GM10248 (cell line): ENCODE measurements at places on chromosomes 4 and X.

DNA sequence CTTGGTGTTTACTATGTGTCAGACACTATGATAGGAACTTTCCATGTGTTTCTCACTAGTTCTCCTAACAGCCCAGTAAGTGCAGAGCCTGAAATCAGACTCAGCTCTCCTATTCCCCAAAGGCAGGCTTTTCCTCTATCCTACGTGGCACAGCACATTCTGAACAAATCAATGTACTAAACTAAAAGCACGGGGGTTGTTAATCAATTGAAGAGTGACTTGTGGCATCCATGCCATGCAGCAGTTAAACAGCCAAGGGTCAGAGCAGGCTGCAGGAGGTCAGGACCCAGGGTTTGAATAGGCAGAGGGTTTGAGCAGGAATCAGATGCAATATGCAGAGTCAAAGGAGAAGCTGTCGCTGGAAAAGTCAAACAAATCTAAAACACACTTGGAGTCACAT, 289.7 kb upstream of the LDB2 start:
- no peak for DNase-seq

GRCh38 chr4:81164623-81165416, 50.2 kb downstream of the PRKG2 start:
- DNase-seq: no peak

DNA sequence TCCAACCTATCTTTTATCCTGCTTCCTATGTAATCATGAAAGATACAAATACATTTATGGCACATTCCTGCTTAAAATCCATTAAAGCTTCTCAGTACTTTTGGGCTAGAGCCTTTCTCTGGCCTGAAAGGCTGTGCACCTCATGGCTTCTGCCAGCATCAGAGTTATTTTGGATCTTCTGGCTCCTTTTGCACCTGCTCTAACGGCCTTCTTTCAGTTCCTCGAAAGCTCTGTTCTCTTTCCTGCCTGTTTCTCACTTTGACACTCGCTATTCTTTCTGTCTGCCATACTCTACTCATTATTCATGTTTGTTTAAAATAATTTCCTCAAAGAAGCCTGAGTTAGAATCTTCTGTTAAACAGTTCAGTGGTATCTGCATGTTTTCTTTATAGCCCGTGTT, 86.0 kb downstream of the LRP2BP start:
- peak; percentile 65 for DNase-seq

DNA sequence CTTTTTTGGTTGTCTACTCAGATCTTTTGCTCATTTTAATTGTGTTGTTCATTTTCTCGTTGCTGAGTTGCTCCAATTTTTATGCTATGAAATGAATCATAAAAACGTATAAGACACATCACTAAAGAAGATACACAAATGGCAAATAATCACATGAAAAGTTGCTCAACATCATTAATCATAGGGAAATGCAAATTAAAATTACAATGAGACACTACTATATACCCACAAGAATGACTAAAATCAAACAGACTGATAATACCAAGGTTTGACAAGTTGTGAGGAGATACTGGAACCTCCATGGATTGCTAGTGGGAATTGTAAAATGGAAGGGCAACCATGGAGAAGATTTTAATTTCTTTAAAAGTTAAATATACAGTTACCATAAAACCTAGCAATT, 17.0 kb downstream of the GSTCD start:
- no peak for DNase-seq

DNA sequence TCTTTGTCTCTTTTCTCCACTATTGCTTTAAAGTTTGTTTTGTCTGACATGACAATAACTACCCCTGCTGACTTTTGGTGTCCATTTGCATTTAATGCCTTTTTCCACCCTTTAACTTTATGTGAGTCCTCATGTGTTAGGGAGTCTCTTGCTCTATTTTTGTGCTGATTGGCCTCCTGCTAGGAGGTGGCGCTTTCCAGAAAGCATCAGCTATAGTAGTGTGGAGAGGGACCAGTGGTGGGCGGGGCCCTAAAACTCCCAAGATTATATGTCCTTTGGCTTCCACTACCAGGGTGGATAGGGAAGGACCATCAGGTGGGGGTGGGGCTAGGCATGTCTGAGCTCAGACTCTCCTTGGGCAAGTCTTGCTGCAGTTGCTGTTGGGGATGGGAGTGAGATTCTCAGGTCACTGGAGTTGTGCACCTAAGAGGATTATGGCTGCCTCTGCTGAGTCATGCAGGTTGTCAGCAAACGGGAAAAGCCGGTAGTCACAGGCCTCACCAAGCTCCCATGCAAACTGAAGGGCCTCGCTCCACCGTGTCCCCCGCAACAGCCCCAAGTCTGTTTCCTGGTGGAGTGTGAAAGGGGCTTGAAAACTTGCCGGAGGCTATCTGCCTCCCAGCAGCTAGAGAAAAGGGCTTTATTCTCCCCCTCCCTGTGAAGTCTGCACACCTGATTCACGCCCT, 156.3 kb downstream of the CPEB2 start:
- DNase-seq: no peak

DNA sequence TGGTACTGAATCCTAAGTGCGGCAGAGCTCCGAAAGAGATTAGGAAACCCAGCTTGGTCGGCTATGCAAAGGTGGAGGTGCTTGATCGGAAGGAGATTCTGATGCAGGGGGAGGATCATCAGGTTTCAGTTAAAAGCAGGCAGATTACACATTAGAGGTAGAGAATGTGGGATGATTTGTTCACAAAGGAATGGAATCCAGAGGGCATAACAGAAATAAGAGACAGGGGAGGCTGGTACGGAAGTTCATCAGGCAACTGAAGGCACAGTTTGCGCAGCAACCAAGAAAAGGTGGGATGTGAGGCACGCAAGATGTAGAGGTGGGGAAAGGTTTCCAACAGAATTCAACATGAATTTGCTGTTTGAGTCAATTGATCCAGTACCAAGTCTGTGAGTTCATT, 424 bp upstream of the ZNF330 start:
- DNase-seq: no peak

DNA sequence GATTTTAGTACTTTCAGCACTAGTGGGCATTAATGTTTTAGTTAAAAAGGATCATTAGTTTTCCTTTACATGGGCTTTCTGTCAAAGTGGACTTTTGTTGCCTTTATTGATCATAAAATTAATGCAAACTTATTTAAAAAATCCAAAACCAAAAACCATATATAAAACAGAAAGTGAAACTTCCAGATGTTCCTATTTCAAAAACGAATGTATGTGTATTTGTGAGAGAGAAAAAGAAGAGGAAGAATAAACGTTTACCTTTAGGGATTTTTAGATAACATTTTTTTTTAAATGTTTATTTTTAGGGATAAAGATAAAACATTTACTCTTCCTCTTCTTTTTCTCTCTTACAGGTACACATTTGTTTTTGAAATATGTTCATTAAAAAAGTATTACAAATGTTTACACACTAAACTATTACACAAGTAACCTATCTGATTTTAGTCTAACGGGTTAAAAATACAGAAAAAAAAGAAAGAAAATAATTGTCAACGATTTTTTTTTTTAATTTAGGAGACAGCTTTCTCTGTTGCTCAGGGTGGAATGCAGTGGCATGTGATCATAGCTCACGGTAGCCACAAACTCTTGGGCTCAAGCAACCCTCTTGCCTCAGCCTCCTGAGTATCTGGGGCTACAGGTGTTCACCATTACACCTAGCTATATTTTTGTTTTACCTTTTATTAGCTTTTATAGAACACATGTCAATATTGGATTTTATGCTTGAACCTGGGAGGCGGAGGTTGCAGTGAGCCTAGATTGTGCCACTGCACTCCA, 16.8 kb upstream of the COX18 start:
- DNase-seq: no peak

DNA sequence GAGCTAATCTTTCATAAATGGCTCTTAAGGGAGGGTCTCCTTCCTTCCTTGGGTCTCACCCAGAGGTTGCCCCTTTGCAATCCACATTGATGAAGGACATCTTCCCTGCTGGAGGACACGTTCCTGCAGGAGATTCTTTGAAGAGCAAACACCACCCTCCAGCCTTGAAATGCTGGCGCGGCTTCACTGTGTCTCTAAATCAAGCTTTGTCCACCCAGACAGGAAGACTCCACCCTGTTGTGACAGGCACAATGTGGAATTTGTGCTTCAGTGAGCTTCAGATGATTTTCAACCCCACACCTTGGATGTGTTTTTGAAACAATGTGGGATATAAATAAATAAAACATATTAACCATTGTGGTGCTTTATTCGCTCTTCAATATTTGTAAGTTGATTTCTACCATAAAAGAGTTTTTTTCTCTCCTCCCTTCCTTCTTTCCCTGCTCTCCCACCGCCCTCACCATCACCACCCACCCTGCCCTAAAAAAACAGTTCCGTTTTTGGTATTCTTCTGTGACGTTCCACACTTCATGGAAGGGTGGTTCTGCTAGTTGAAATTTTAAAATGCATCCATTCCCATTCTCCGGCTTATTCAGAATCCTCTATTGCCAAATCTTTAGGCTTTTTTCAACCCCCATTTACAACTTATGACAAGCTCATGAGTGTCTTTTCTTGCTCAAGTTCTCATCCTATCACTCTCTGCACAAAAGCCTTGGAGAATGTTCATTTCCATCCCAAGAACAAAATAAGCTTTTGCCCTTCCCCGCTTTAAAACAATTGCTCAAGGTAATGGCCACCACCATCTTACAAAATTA, 264.3 kb downstream of the RAPGEF2 start:
- DNase-seq: no peak

GRCh38 chrX:97211070-97211469, 327.4 kb downstream of the RPA4 start:
- DNase-seq: no peak

DNA sequence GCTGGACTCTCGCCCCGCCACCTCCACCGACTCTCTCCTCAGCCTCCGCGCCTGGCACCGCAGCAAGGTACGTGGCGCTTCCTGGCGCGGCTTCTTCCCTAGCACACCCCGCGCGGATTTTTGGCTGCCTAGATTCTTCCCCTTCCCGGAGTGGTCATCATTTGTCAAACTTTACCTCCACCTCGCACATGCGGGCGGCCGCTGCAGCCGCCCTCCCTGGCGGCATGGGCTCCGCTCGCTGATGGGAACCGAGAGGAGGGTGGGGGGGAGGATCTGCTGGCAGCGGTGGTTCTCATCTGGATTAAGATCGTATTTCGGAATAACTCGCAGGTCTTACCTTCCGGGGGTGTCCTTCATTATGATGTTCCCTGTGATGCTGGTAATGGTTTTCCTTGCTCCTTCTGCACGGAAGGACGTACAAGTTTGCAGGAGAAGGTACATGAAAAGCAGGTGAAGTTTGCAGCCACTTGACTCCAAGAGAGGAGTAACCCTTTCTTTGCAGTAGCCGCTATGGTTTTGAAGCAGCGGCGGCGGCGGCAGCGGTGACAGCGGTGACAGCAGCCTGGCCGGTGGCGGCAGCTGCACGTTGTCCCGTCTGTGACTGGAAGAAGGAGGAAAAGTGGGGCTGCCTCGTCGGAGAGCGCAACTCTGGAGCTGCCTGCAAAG, 2183.9 kb upstream of the TENM3 start:
- peak; percentile 32 for DNase-seq

GRCh38 chr4:141977433-141977832, 341.1 kb downstream of the IL15 start:
- DNase-seq: no peak

DNA sequence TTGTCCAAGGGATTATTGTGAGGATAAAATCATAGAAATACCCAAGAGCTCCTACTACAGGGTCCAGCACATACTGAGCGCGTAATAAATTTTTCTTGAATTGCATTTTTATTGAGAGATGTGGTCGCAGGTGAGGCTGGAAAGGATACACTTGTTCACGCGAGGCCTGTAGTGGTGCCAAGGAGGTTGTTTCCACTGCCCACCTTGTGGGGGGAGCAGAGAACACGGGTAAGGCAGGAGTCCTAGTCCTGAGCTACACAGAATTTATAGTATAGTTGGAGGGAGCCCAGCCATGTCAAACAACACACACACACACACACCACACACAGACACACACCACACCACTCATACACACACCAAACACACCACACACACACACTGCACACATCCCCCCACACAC, 31.8 kb upstream of the CYP4V2 start:
- DNase-seq: no peak
